ENCODE measurements at places on chromosomes 6 and 20.

- DNase-seq: no peak
These were observed 146.6 kb upstream of the BMP5 start for GRCh38 chr6:56021943-56022342.

DNA sequence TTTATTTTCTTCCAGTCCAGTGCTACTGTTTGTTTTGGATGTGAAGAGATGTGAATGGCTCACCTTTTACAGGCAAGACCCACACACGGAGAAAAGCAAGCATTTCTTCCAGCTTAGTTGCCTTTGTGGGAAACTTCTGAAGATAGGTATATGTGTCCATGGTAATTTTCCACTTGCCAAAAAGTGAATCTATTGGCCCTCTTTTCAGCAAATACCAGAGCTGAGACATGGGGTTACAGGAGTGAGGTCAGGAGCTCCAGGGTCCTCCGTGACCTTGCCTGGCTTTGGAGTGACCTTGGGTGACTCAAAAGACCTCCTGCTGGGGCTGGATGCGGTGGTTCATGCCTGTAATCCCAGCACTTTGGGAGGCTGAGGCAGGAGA lies 166.7 kb downstream of the SCML4 start:
- DNase-seq: no peak

DNA sequence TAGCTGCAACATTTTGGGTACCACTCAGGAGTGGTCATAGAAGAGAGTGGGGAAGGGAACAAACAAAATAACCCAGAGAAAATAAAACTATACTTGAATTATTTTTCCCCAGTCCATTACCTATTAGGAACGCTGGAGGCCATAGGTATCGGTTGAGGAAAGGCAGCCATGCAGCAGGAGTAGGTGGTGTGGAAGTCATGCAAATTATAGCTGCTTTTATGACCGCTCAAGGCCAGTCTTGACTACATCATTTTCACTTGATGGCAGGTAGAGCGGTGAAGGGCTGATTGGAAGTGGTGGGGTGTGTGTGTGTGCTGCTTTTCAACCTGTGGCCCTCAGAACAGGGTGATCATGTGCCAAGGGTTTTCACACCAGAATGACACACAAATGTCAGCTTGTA lies 36.5 kb upstream of the KIF13A start:
- no peak for DNase-seq

GRCh38 chr20:47389867-47390347 lies 33.4 kb upstream of the ZMYND8 start:
- no peak for DNase-seq

GRCh38 chr6:112416866-112417265 lies 69.7 kb downstream of the RFPL4B start:
- DNase-seq: no peak

- DNase-seq: no peak
These were observed 82.1 kb downstream of the PHIP start for GRCh38 chr6:78995946-78996345.

- DNase-seq: no peak
These were observed 9.3 kb downstream of the NAPB start for GRCh38 chr20:23412026-23412425.

- DNase-seq: no peak
These were observed 243.8 kb upstream of the PMEPA1 start for GRCh38 chr20:57953638-57954037.

GRCh38 chr20:62374331-62375152 lies 7.4 kb upstream of the LAMA5 start:
- DNase-seq: no peak

- DNase-seq: no peak
These were observed 50.5 kb downstream of the NINL start for GRCh38 chr20:25534845-25535244.

- no peak for DNase-seq
These were observed 68.8 kb downstream of the PFDN4 start for GRCh38 chr20:54276577-54277169.

- no peak for DNase-seq
These were observed 106.3 kb downstream of the ADTRP start for GRCh38 chr6:11672256-11672655.

GRCh38 chr6:111662794-111663593 lies 57.3 kb upstream of the TRAF3IP2 start:
- DNase-seq: no peak

DNA sequence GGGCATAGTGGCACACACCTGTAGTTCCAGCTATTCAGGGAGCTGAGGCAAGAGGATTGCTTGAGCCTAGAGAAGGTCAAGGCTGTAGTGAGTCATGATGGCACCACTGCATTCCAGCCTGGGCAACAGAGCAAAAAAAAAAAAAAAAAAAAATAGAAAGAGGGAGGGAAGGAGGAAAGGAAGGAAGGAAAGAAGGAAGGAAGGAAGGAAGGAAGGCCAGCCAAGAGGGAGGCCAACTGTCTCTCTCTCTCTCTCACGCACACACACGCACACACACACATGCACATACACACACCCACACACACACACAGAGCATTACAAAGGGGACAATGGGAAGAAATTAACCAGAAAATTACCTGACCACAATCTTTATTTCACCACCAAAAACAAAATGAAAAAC lies 50.6 kb upstream of the COL9A1 start:
- no peak for DNase-seq

GRCh38 chr20:37339208-37339607 lies 6.7 kb upstream of the SRC start:
- DNase-seq: no peak

- DNase-seq: no peak
These were observed 241.9 kb upstream of the STXBP5 start for GRCh38 chr6:146962329-146962728.

Data from NT2/D1 (cell line).